ENCODE measurements at places on chromosomes 6 and 20.
A peak's percentile ranks its signal among the peaks of the same experiment; 100 is the strongest.

GRCh38 chr6:166415306-166415705 lies 32.6 kb upstream of the MPC1 start:
- DNase-seq = no peak

DNA sequence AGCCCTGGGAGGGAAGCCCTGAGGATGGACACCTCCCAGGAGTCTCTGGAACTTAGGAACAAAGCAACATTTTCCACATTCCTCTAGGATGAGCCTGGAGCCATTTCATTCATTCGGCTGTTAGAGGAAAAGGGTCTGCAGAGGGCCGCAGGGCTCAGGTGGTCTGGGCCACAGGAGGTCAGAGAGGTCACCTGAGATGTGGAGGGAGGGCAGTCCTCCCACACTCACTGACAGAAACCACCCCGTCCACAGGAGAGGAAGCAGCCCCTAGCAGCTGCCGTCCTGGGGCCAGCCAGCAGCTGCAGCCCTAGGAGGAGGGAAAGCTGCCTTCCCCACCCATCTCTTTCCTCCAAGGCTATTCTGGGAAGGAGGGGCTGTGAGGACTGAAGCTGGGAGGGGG lies 207.0 kb downstream of the CDC5L start:
- DNase-seq = no peak

GRCh38 chr20:24158281-24158680 lies 169.7 kb upstream of the GGTLC1 start:
- peak; percentile 89 for DNase-seq

GRCh38 chr20:19688031-19688806 lies 69.8 kb upstream of the RIN2 start:
- DNase-seq = peak; percentile 62

DNA sequence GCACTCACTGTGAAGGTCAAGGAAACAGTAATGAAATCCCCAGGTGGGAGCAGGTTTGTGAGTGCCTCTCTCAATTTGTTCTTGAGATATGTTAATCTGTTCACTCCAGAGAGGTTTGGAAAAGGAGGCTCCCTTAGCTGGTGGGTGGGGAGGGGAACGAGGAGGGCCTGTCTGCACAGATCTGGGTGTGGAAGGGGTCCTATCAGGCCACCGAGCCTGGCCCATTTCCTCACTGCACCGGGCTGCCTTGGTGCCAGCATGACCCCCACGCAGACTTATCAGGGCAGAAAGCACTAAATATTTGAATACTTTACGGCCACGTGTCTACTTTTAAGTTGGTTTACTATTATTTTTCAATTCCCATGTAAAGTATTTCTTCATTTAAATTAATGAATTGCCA lies 8.3 kb downstream of the AGPAT4 start:
- DNase-seq = no peak

DNA sequence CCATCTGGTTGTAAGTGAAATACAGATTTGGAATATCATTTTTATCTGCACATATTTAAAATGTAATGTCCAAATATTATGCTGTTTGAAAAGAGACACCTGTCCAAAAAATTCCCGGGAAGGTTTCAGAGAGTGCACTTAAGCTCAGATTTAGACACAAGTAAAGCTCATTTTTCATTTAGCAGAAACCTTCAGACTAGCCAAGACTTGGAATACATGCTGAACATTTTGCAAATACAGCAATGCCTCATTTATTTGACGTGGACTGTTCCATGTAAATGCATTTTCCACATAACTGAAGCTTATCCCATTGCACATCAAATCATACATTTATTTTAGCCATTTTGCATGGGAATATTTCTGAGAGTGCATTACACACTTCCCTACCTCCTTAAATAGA lies 280.7 kb downstream of the ZNF217 start:
- DNase-seq = no peak

DNA sequence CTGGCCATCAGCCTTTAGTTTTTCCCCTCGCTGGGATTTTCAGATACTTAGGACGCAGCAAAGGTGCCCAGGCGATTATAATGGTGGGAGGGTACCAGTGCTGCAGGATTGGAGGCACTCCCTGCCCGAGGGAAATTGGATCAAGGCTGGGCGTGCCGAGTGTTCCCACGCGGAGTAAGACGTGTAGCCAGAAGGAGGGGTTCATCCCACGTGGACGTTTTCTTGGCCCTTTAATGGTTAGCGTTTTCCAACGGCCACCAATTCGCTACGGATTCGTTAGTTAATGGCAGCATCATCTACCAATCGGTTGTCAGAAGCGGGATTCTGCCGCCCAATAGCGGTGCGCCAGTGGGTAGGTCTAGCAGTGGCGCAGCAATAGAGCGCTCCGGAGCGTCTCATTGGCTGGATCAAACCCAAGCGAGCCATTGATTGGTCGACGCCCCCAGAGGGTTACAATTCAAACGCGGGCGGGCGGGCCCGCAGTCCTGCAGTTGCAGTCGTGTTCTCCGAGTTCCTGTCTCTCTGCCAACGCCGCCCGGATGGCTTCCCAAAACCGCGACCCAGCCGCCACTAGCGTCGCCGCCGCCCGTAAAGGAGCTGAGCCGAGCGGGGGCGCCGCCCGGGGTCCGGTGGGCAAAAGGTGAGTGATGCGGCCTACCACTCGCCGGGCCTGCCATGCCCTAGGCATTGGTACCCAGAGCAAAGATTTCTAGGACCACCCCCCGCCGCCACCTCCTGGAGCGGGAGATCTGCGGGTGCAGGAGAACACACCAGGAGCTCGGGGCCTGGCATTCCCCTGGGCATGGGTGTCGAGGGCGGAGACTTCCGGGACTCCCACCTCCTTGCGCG lies at the start of gene UBE2C:
Gene UBE2C (plus strand): TSS at position 488 of the 849 bp plus-strand sequence. CDS start 52 bp downstream, at position 540.
- DNase-seq = peak; percentile 99

GRCh38 chr6:73476723-73477122 lies 15.2 kb downstream of the MTO1 start:
- no peak for DNase-seq

- no peak for DNase-seq
Measured at GRCh38 chr20:23268792-23269354, 81.7 kb upstream of the NXT1 start.

DNA sequence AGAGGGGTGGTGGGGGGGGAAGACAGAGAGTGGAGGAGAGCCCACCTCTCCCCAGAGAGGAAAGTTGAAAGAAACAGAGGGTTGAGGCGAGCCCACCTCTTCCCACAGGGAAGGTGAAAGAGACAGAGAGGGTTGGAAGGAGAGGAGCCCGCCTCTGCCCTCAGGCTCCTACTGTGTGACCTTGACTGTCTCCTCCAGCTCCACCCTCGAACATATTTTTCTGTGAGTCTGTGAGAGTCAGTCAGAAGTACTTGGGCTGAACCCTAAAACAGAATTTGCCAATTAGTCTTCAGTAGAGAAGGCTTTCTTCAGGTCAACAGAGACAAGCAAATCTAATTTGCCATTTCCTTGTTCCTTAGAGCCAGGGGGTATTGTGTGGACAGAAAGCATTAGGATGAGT lies 153.7 kb upstream of the SNX9 start:
- DNase-seq = no peak

DNA sequence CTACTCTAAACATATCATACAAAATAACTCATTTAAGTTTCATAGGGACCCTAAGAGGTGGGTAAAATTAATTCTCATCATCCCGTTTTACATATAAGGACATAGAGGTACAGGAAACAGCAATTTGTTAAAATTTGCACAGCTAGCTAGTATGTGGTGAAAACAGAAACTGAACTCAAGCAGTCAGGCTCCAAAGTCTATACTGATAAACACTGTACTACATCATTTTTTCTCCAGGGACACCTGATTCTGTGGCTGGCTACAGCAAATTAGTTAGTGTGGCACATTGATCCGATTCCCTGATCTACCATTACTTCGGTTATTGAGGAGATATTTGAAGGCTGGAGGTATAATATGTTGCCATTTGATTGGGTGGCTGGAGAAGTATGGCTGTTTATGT lies 36.2 kb upstream of the E2F3 start:
- no peak for DNase-seq

DNA sequence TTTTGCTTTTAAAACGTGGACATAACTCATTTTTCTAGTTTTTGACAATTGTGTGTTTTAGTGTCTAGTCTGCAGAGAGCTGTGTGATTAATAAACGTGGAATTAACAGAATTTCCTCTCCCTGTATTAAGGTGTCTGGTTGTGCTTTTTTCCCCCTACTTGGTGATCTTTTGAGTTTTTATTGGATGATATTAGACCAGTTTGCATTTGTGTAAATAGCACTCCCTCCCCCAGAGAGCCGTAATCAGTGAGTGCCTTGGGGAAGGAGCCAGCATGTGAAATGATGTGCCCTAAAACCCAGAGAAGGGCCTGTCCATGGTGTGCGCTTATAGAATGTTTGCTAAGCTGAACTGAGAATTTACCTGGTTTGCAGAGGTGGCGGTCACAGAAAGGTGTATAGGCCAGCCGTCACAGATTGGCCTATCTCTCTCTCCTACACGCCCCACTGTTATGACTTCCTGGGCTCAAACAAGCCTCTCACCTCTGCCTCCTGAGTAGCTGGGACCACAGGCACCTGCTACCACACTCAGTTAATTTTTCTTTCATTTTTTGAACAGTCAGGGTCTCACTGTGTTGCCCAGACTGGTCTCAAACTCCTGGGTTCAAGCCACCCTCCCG lies 42.4 kb downstream of the ALDH5A1 start:
- DNase-seq = no peak

GRCh38 chr6:75492386-75493153 lies 1.0 kb downstream of the FILIP1 start:
- no peak for DNase-seq

GRCh38 chr6:17017416-17017815 lies 84.4 kb upstream of the STMND1 start:
- DNase-seq = no peak

DNA sequence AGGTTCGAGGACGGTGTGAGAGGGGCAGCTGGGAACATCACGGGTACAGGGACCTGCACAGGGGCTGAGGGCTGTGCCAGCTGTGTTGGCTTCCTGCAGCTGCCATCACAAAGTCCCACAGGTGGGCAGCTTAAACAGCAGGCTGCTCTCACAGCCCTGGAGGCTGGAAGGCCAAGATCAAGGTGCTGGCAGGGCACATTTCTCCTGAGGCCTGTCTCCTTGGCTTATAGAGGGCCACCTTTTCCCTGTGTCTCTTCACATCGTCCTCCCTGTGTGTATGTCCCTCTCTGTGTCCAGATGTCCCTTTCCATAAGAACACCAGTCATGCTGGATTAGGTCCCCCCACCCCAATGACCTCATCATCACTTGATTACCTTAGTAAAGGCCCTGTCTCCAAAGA lies 15.1 kb upstream of the MPC1 start:
- DNase-seq = no peak

DNA sequence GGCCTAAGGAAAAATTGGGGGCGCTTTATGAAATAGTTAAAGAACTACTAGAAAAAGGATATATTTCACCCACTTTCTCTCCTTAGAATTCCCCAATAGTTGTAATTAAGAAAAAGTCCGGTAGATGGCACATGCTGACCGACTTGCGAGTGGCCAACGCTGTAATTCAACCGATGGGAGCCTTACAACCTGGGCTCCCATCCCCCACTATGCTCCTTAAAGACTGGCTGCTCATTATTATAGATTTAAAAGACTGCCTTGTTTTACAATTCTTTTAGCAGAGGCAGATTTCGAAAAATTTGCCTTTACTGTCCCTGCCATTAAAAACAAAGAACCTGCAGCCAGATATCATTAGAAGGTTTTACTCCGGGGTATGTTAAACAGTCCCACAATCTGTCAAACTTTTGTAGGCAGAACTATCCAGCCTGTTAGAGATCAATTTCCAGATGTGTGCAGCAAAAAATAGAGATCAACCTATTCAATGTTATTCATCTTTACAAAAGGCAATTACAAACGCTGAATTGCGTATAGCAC lies 58.5 kb upstream of the PRSS16 start:
- DNase-seq = peak; percentile 64

DNA sequence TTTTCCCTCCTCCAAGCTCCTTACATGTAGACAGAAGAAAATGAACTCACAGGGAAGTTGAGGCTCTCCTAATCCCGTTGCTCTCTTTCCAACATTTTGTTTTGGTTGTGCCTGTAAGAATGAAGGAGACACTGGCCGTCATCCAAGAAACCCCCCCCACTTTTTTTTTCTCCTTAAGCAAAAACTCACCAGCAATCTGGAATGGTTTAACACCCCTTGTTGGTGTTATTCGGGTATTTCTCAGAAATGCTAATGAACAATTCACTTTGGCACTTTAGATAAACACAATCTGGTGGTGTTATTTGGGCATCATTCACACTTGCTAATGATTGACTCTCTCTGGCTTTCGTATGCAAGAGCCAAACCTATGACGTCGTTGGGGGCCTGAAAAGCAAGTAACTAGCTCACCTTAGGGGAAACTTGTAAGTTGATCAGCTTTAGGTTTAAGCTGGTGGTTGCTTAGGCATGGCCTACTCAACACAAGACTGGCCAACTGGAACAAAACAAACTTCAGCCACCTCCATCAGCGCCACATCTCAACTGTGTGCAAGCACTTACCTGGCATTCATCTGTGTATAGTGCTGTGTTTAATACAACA lies 24.3 kb upstream of the OLIG3 start:
- no peak for DNase-seq

DNA sequence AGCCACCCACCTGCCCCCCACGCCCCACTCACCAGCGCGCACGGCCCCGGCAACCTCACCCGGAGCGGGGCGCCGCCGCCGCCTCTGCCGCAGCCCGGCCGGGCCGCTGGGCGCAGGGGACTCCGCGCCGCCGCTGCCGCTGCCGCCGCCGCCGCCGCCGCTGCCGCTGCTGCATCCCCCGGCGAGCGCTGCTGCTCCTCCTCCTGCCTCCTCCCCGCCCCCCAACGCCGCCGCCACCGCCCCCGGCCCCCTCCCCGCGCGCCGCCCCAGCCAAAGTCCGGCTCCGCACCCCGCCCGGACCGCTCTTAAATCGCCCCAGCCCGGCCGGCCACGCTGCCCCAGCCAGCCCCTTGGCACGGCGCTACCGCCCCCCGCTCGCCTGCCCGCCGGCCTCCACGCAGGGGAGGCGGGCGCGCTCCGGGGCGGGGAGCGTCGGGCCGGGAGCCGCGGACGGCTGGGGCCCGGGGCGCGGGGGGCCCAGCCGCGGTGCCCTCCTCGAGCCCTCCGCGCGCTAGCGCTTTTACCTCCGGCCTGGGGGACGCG lies at the start of gene SULF2:
Gene SULF2 (minus strand): TSS at position 171 of the 543 bp plus-strand sequence. CDS start 28,118 bp downstream, outside the sequence.
- DNase-seq = no peak

DNA sequence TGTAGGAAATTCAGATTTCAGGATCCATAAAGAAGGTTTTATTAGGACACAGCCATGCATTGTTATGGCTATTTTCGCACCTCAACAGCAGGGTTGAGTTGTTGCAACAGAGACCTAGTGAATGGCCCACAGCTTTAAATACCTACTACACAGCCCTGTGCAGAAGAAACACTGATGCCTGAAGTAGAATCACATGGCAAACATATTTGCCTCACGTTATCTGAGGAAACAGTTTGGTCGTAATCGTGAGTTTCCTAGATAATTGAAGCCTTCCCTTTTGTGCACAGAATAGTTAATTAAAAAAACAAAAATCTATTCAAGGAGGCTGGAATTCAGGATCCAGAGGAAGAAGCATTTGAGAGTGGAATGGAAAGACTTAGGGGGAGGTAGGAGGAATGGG lies 55.1 kb downstream of the GCNT2 start:
- no peak for DNase-seq

DNA sequence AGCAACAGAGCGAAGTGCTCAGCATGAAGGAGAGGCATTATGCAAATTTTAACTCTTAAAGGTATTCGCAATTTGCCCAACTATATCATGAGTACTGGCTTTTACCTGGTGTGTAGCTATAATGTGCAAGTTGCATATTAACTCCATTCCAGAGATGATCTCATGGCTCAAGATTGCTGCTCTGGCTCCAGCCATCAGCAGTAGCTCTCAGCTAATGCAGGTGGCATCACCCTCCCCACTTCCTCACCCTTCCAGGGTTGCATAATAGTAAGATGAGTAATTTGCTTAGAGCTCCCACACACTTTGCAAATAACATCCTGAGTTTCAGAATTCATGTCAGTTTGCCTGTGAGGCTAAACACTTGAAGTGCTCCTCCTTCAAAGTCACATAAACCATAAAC lies 15.9 kb upstream of the PCSK2 start:
- no peak for DNase-seq
